LNCaP clone FGC (cell line): ENCODE measurements at places on chromosomes 2 and 18.

- DNase-seq = no peak
Measured at GRCh38 chr2:44679990-44680389, 261.5 kb upstream of the SIX3 start.

DNA sequence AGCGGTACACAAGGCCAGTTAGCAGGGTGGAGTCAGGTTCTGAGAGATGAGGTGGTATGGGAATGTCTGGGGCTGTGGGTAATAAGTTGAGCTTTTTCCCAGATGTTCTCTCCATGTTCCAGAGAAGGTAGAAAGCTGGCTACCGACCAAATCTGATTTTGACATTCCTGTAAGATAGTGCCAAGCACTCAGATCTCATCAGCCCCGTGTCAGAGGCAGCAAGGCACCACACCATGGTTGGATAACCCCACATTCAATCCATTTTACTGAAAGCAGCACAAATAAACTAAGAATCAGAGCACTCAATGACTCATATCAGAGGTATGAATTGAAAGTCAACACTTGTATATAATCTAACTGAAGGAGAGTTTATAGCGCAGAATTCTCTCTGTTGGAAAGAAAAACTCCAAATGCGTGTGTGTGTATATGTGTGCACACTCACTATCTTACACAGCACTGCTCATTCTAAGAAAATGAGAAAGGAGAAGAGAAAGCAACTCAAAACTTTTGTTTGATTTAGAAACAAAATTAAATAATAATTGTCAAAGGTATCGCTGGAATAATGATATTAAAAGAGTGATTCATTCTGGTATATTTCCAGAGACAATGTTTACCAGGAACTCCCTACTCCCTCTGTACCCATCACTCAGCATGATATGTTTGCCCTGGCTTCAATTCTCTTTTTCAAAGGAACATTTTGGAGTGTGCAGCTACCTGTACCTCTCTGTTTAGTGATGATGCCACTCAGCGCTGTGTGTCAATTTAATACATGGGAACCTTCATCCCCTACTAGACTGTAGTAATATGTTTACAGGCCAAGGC, 375.1 kb upstream of the ID2 start:
- peak; percentile 89 for DNase-seq

DNA sequence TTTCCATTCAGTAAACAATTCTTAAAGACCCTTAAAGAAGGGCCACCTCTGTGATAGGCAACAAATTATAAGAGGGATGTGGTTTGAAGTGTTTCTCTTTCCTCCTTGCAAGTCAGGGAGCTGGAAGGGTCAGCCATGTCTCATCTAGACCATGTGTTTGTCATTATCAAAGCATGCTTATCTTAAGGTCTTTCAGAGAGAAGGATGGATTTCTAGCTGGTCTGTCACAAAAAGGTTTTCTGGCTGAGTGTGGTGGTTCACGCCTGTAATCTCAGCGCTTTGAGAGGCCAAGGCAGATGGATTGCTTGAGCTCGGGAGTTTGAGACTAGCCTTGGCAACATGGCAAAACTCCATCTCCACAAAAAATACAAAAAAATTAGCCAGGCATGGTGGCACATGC, 59.2 kb upstream of the PEX13 start:
- DNase-seq = no peak

DNA sequence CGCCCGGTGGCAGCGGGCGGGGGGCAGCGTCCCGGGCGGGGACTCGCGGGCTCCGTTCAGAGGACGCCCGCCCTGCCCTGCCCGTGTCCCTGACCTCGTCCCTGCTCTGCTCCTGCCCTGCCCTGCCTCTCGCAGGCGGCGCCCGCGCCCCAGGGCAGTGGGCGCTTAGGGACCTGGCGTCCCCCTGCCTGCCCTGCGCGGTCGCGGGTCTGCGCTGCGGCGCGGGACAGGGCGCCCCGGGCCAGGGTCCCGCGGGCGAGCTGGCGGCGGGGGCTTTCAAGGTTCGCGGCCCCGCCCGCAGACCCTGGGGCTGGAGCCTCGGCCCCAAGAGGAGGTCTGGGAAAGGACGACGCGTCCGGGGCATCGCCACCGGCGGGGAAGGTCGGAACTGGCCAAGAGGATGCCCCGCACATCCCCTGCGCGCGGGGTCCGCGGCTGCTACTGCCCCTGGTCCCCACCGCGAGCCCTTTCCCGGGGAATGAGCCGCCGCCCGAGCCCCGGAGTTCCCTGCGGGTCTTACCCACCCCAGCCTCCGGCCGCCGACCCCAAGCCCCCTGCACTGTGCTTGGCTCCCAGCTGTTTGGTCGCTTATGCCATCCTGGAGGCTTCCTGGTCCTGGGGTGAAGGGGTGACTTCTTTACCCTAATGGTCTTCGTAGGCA, 679 bp downstream of the RNF144A start:
- no peak for DNase-seq

- DNase-seq = no peak
Measured at GRCh38 chr2:112583497-112584133, 794 bp upstream of the CHCHD5 start.

DNA sequence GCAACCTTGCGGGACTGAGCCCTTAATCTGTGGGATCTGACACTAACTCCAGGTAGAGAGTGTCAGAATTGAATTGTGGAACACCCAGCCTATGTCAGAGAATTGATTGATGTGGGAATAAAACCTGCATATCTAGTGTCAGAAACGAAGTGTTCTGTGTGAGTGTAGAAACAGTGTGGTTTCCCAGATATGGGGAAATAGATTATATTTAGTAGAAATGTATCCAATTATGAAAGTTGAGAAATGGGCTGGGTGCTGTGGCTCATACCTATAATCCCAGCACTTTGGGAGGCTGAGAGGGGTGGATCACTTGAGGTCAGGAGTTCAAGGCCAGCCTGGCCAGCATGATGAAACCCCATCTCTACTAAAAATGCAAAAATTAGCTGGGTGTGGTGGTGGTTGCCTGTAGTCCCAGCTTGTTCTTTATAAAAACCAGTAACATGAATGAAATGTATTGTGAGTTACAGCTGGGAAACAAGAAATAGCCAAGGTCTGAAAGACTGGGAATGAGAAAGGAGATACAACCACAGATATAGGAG, 4.3 kb upstream of the TP53I3 start:
- DNase-seq = no peak
